Smooth muscle cell of the pulmonary artery (primary cell): ENCODE measurements at places on chromosomes 12 and 14. TPM values are rescaled to one million over a fixed set of nuclear protein-coding genes. Genes with fewer than 3 reads are reported as not detected.

Gene SIX4
- total RNA-seq: 10.9 and 14.8 TPM in 2 replicates

Gene CD163
- total RNA-seq: not detected in 2 replicates

Gene TCL1B
- not detected in 2 replicates for total RNA-seq

Gene ACRBP
- total RNA-seq: 0.13 and 0.26 TPM in 2 replicates
